ENCODE measurements at places on chromosomes 16 and 17. TPM values are rescaled to one million over a fixed set of nuclear protein-coding genes. Genes with fewer than 3 reads are reported as not detected.

DNA sequence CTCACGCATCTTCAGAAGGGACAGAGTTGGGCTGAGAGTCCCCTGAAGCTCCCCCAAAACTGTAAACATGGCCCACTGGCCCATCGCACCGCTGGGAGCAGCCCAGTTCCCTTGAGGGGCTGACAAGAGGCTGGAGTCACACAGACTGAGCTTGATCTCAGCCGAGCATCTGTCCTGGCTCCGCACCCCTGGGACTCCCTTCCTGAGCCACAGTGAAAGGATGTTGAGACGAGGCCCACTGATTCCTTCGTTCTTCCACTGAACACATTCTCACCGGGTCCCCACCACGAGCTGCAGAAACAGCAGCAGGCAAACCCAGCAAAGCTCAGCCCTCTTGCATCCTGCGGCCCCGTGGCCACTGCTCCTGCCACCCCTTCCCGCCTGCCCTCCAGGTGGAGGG lies 145.9 kb upstream of the CIBAR2 start:
- no peak for DNase-seq
- no peak overlapping the region for H3K27ac ChIP-seq
- peaks cover 55% of the 10 kb centered on the region for H3K4me1 ChIP-seq
- no peaks in the 10 kb centered on the region for H3K36me3 ChIP-seq
- no peak overlapping the region for H3K4me3 ChIP-seq

DNA sequence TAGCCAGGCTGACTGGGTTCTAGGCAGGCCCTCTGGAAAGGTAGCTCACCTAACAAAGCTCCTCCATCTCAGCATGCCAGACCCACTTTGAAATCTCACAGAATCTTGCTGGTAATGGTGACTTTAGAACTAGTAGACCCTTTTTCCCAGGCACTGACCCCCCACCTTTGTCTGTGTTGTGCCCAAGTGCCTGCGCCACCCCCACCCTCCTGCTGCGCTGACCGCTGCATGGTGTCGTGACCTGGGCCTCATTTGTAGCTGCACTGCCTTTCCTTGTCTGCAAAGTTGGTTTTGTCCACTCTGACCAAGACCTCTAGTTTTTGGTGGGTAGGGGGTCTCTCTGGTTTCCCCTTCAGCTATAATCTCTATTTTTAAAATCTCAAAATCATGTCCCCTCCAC lies 6.8 kb downstream of the ATXN1L start:
- peak overlapping the region; percentile 43 for H3K27ac ChIP-seq

GRCh38 chr17:40176754-40177110 lies 538 bp upstream of the RAPGEFL1 start:
- no peaks in the 10 kb centered on the region for H3K27me3 ChIP-seq
- DNase-seq: no peak
- peak overlapping the region; percentile 18 for H3K4me3 ChIP-seq
- peaks cover 25% of the 10 kb centered on the region for H3K4me1 ChIP-seq
- H3K27ac ChIP-seq: no peak overlapping the region

- DNase-seq: no peak
- no peaks in the 10 kb centered on the region for H3K36me3 ChIP-seq
- no peaks in the 10 kb centered on the region for H3K27me3 ChIP-seq
- no peaks in the 10 kb centered on the region for H3K4me1 ChIP-seq
Measured at GRCh38 chr17:13643180-13643579, 41.5 kb upstream of the HS3ST3A1 start.

DNA sequence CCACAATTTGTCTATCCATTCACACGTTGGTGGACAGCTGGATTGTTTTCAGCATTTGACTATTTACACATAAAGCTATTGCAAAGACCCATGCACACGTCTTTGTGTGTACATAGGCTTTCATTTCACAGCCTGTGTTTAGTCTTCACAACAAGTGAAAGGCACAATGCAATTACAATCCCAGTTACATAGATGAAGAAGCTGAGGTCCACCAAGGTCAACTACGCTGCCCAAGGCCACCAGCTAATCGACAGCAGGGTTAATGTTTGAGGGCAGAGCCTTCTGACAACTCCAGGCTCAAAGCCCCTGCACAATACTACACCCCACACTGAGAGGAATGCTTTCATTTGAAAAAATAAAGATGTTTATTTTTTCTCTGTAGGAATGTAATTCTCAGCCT lies 93.6 kb upstream of the CDH13 start:
- no peaks in the 10 kb centered on the region for H3K4me1 ChIP-seq
- DNase-seq: no peak
- no peaks in the 10 kb centered on the region for H3K27me3 ChIP-seq
- H3K36me3 ChIP-seq: no peaks in the 10 kb centered on the region
- H3K4me3 ChIP-seq: no peak overlapping the region

GRCh38 chr17:35766903-35767510 lies 6.3 kb downstream of the C17orf50 start:
- peak; percentile 76 for DNase-seq
- H3K4me3 ChIP-seq: no peak overlapping the region
- H3K36me3 ChIP-seq: no peaks in the 10 kb centered on the region
- no peak overlapping the region for H3K27ac ChIP-seq
- H3K4me1 ChIP-seq: peaks cover 13% of the 10 kb centered on the region
- H3K27me3 ChIP-seq: no peaks in the 10 kb centered on the region

DNA sequence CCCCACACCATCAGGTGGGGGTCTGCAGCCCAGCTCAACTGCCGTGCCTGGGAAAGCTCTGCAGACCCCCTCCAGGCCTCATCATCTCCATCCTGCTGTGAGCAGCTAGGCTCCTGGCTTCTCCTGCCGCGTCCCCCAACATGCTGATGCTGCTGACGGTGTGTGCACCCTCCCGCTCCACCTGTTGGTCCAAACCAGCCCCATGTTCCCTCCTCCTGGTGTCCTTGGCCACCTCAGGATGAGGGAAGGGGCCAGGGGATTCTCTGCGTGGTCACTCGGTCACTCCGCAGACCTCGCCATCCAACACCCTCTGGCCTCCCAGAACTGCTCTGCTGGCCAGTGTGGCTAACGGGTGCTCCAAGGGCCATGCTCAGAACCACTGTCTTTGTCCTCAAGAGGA lies 368.6 kb downstream of the FOXL1 start:
- H3K4me1 ChIP-seq: no peaks in the 10 kb centered on the region
- H3K27ac ChIP-seq: no peak overlapping the region
- no peaks in the 10 kb centered on the region for H3K36me3 ChIP-seq
- no peak for DNase-seq

GRCh38 chr16:57745768-57746167 lies 10.2 kb downstream of the KATNB1 start:
- H3K36me3 ChIP-seq: no peaks in the 10 kb centered on the region
- H3K4me3 ChIP-seq: no peak overlapping the region
- no peak for DNase-seq
- no peak overlapping the region for H3K27ac ChIP-seq

DNA sequence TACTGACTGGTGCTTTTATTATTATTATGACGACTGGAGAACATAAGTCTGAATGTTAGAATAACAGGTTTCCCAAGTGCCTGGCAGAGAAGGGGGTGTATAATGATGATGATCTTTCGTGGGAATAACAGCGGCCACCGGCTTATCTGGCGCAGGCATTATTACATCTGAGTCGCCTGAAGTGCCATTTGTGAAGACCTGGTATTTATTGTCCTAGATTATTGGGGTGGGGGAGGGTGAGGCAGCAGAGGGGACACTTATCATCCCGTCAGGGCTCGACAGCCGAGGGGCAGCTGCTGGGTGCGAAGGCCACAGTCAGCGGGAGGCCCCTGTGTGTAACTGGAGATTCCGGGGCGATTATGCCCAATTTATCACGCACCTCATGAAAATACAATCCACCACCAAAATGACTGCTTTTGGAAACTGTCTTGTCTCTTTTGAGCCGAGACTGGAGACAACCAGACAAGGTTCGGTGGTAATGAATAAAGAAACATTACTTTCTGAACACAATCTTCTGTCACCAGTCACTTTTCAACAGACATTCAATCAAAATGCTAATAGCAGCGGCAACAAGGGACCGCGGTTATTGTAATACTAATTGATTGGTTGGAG lies 199.3 kb downstream of the CCDC182 start:
- no peak for DNase-seq
- peak overlapping the region; percentile 99 for H3K27ac ChIP-seq
- peaks cover 100% of the 10 kb centered on the region for H3K4me1 ChIP-seq

DNA sequence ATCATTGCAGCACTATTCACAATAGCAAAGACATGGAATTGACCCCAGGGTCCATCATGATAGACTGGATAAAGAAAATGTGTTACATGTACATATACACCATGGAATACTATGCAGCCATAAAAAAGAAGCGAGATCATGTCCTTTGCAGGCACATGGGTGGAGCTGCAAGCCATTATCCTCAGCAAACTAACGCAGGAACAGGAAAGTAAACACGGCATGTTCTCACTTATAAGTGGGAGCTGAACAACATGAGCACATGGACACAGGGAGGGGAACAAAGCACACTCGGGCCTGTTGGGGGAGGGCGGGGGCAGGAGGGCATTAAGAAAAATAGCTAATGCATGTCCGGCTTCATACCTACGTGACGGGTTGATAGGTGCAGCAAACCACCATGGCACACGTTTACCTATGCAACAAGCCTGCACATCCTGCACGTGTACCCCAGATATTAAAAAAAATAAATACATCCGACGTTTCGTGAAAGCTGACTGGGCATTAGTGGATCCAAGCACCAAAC lies 28.9 kb downstream of the ZNF778 start:
- no peaks in the 10 kb centered on the region for H3K36me3 ChIP-seq
- peaks cover 3% of the 10 kb centered on the region for H3K4me1 ChIP-seq
- no peak for DNase-seq
- H3K4me3 ChIP-seq: no peak overlapping the region

DNA sequence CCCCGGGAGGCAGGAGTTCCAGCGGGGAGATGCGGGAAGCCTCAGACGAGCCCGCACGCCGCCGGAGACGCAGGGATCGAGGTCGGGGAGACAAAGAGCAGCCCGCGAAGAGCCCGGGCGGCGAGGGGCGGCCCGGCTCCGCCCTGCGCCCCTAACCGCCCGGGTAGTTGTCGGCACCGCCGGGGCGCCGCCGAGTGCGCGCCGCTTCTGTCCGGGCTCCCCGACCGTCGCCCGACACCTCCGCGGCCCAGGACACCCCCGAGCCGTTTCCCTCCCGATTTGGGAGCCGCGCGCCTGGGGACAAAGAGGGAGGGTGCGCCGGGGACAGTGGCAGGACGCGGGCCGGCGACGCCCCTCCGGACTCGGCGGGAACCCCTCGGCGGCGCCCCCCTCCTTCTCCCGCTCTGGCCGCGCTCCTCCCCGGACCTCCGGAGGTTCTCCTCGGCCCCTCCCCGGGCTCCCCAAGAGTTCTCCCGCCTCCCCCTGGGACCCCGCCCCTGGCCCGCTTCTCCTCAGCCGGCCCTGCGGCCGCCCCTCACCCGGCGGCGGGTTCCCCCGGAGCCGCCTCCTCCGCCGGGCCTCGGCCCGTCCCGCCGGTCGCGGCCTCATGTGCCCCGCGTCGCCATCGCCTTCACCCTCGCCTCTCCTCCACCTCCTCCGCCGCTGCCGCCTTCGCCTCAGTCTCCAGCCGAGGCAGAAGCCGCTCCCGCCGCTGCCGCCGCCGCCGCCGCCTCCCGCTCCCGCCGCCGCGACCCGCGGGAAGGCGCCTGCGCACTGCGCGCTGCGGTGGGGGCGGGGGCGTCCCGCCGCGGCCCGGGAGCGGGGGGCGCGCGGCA lies at the start of gene GJC1:
TSS of gene GJC1 (minus strand) at position 765 of the 836 bp plus-strand sequence. CDS start 24,470 bp downstream, outside the sequence.
- H3K4me3 ChIP-seq: no peak within 1 kb of the TSS
- no peak for DNase-seq
- H3K4me1 ChIP-seq: no peaks in the 10 kb centered on the region
- H3K27ac ChIP-seq: no peak within 1 kb of the TSS
- H3K36me3 ChIP-seq: no peaks in the 10 kb centered on the region
- H3K27me3 ChIP-seq: no peaks in the 10 kb centered on the region

DNA sequence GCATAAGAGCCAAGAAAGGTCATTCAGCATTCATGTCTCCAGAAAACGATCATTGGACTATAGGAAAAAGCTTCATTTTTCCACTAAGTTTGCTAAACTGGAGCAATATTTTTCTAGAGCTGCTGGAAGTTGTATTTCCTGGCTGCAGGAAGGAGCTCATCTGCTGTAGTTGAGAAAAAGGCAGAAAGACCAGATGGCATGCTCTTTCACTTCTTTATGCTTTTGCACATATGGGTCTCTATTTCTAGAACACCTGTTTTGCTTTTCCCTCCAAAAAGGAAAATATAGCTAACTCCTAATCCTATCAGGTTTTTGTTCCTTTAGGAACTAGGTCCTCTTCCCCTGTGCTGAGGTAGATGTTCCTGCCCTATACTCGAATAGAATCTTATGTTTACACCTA lies 61.9 kb upstream of the HLF start:
- H3K4me3 ChIP-seq: no peak overlapping the region
- H3K4me1 ChIP-seq: no peaks in the 10 kb centered on the region
- DNase-seq: no peak
- H3K27ac ChIP-seq: no peak overlapping the region

DNA sequence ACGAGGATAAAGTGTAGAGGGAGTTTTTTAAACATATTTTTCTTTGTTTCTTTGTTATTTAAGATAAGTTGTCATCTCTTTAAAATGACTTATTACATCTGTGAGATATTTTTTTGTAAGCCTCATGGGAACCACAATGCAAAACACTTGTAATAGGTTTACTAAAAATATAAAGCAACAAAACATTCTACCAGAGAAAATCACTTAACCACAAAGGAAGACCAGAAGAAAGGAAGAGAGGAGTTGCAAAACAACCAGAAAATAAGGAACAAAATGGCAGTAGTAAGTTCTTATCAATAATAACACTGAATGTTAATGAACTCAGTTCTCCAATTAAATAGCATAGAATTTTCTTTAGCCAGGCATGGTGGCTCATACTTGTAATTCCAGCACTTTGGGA lies 22.9 kb downstream of the DHRS7B start:
- no peaks in the 10 kb centered on the region for H3K27me3 ChIP-seq
- H3K4me1 ChIP-seq: no peaks in the 10 kb centered on the region
- no peak overlapping the region for H3K4me3 ChIP-seq
- no peak for DNase-seq
- no peaks in the 10 kb centered on the region for H3K36me3 ChIP-seq

DNA sequence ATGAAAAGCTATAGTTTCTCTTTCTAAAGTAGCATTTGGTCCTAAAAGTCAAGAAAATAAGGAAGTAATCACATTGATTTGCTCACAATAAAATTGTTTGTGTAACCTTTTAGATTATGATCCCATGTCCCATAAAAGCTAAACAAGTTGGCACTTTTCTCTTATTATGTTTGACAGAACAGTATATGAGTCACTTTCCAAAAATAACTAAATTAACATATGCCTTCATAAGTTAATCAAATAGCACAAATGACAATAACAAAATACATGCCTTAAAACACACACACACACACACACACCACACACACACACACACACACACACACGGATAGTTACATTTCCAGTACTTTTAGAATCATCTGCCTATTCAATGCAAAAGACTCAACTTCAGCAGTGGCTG lies 2.8 kb downstream of the MED13 start:
- no peak for DNase-seq
- peak overlapping the region; percentile 54 for H3K27ac ChIP-seq
- peaks cover 32% of the 10 kb centered on the region for H3K36me3 ChIP-seq
- H3K4me3 ChIP-seq: peak overlapping the region; percentile 79

GRCh38 chr17:82031885-82032627 lies 578 bp downstream of the RAC3 start:
- no peaks in the 10 kb centered on the region for H3K27me3 ChIP-seq
- peaks cover 23% of the 10 kb centered on the region for H3K4me1 ChIP-seq
- no peak overlapping the region for H3K4me3 ChIP-seq
- H3K27ac ChIP-seq: no peak overlapping the region
- peak; percentile 76 for DNase-seq

GRCh38 chr16:87780385-87780989 lies 14.7 kb upstream of the KLHDC4 start:
- no peaks in the 10 kb centered on the region for H3K36me3 ChIP-seq
- H3K4me3 ChIP-seq: no peak overlapping the region
- H3K27me3 ChIP-seq: no peaks in the 10 kb centered on the region
- H3K27ac ChIP-seq: peak overlapping the region; percentile 98
- H3K4me1 ChIP-seq: peaks cover 58% of the 10 kb centered on the region

Gene KLHL10
- 0.29 TPM for total RNA-seq

Gene CDC6
- 16.4 TPM for total RNA-seq

Gene ITGA2B
- 0.07 TPM for total RNA-seq

Gene KRTAP2-3
- not detected for total RNA-seq

Gene FOXC2
- total RNA-seq: not detected

Gene PRRT2
- 0.87 TPM for total RNA-seq

All from Karpas-422 (cell line).